ENCODE measurements at places on chromosomes 7 and 10. TPM values are rescaled to one million over a fixed set of nuclear protein-coding genes. Genes with fewer than 3 reads are reported as not detected.

Gene TAS2R41
- not detected for total RNA-seq

Gene RARRES2
- total RNA-seq: not detected

Gene LBX1
- total RNA-seq: not detected

Gene FGFR2
- total RNA-seq: 0.22 TPM

Gene HERPUD2
- 19.3 TPM for total RNA-seq

Gene RNF148
- total RNA-seq: not detected

Gene TIAL1
- 94.7 TPM for total RNA-seq

Gene TCF7L2
- total RNA-seq: 20.6 TPM

Gene BRAT1
- 25.2 TPM for total RNA-seq

Gene BUD23
- total RNA-seq: 134 TPM

Gene HEPACAM2
- total RNA-seq: not detected

Gene SPDYE6
- not detected for total RNA-seq

Gene UNCX
- total RNA-seq: not detected

Gene FAM180A
- total RNA-seq: not detected

Gene NKX1-2
- total RNA-seq: not detected

Gene FAM53B
- total RNA-seq: 12.7 TPM

Gene CTTNBP2
- 0.39 TPM for total RNA-seq

Gene SLC39A12
- not detected for total RNA-seq

Gene SLK
- 39.6 TPM for total RNA-seq

Gene MYPN
- total RNA-seq: 2.7 TPM

Gene PTF1A
- total RNA-seq: not detected

Gene TAS2R39
- not detected for total RNA-seq

Gene ACSM6
- total RNA-seq: not detected

Gene CCDC6
- total RNA-seq: 22.2 TPM

Gene CYP2C19
- 0.02 TPM for total RNA-seq

Gene EVX1
- 0.07 TPM for total RNA-seq

Gene NAPEPLD
- total RNA-seq: 6.1 TPM

Gene IDI1
- total RNA-seq: 31.3 TPM

Gene HYAL4
- 0.08 TPM for total RNA-seq

Gene ITGA8
- total RNA-seq: not detected

Gene FXYD4
- total RNA-seq: not detected

Gene PAPSS2
- 24.9 TPM for total RNA-seq

Gene FKBP6
- not detected for total RNA-seq

Gene ATOH7
- total RNA-seq: 0.34 TPM

Gene MMS19
- 50.0 TPM for total RNA-seq

Gene OR2A7
- not detected for total RNA-seq

Gene FAM25G
- total RNA-seq: not detected

All from A549 treated with CpdA at 1 μM for 4 hours (cell line).